ENCODE measurements at places on chromosomes 5 and 9.

- DNase-seq = no peak
These were observed 444.7 kb downstream of the TLE1 start for GRCh38 chr9:81244631-81245030.

GRCh38 chr9:2963307-2963706 is 119.4 kb upstream of the PUM3 start:
- no peak for DNase-seq

DNA sequence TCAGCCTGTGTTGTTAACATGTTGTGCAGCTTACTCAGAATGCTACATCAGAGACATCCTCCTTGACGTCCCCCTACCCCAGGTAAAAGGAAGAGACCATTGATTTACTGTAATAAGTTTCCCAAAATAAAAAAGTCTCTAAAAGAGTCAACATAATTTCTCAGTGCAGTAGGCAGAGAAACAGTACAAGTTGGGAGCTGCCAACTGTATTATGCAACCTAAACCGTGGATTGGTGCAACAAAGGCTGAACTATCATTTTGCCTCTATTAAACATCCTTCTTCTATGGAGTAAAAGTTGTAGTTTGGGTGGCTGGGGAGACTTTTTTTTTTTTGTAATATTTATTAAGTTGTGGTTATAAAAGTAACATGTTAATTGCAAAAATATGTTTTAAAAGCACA is 208.0 kb downstream of the NR3C1 start:
- DNase-seq = no peak

DNA sequence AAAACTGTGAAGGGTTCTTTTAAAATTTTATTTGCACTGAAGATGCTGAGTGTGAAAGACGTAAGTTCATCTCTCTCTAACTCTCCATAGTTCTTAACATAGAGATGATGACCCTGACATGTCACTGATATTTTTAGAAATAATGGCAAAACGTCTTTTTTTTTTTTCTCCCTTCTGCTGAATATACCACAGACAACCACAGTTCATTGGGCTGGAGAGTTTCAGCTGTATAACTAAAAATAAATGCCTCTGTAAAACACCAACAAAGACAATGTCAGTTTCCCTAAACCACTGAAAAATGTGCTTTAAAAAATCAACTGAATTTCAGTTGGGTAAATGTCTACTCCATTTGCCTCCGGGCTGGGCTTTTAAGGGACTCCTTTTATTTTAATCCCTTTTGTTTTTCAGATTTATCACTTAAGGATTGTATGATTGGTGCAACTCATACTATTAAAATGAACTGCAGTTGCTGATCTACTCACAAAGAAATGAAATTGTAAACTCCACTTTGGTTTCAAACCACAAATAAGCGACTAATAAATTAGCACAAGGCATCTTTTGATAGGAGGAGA is 830.9 kb upstream of the WWC1 start:
- DNase-seq = no peak

- DNase-seq = no peak
These were observed 403.0 kb downstream of the HINT1 start for GRCh38 chr5:130762031-130762430.

- no peak for DNase-seq
These were observed 3.2 kb upstream of the CCDC171 start for GRCh38 chr9:15549611-15550010.

GRCh38 chr5:34436761-34437501 is 219.2 kb upstream of the RAI14 start:
- no peak for DNase-seq

- DNase-seq = no peak
These were observed 141.6 kb downstream of the GHR start for GRCh38 chr5:42564689-42565356.

GRCh38 chr9:84285381-84285780 is 55.2 kb downstream of the SLC28A3 start:
- DNase-seq = no peak

DNA sequence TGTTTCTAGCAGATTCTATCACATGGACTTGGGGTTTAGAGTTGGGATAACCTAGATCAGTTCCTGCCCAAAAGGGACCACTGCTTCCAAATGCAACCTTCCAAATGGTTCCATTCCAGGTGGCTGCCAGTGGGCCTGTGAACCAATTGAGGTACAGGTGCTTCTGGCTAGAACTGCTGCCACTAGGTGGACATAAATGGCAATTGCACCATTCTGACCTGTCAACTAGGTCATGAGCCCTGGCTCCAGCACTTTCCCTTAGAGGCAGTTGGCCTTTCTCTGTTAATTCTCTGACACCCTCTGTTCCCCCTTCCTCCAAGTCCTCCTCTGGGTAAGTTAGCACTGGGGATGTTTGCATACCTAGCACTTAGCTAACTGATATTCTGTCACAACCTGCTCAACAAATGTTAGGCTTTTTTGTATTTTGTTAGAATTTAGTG is 16.6 kb upstream of the HEMGN start:
- DNase-seq = peak; percentile 41

All from NCI-H1930 (cell line).